ENCODE measurements at places on chromosomes 11 and 22.

DNA sequence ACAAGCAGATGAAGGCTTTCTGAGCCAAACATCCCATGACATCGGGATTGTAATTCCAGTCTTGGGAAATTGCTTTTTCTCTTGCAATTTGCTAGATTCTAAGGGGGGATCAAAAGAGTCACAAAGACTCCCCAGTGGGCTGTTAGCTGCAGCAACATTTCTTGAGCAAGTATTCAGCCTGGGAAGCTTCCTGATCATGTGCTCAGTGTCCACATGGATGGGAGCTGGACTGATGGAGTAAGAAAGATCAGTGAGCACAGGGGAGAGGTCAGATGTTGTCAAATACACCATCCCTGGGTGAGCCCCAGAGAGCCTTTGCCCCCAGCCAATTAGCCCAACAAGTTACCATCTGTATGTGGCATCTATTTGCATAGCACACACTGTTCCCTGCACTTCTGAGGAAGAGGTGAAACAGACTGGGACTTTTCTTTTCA is 10.2 kb upstream of the GRK3 start:
- DNase-seq, result no peak

- no peak for DNase-seq
These were observed 6.9 kb downstream of the PLET1 start for GRCh38 chr11:112253605-112254242.

DNA sequence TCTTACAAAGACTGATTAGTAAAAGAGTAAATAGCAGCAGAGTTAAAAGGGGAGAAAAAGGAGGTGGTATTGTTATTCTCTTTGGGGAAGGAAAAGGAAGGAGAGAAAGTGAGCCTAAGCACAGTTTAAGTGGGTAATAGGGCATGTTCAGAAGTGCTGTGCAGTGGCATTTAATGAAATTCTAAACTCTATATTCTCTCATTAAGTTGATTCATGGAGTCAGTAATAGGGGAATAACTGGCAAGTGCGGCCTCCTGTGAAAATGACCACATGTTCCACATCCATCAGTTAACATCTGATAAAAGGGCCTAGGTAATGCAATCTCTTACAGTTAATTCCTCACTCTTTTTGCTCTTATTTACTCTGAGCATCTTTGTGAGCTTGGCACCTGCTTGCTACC is 516.7 kb downstream of the JRKL start:
- no peak for DNase-seq

- no peak for DNase-seq
These were observed 1.5 kb downstream of the SLC7A4 start for GRCh38 chr22:21030621-21031544.

GRCh38 chr11:64501500-64502427 is 89.3 kb upstream of the SLC22A12 start:
- DNase-seq, result no peak

- DNase-seq, result no peak
These were observed 15.0 kb downstream of the KCNE3 start for GRCh38 chr11:74452366-74452765.

DNA sequence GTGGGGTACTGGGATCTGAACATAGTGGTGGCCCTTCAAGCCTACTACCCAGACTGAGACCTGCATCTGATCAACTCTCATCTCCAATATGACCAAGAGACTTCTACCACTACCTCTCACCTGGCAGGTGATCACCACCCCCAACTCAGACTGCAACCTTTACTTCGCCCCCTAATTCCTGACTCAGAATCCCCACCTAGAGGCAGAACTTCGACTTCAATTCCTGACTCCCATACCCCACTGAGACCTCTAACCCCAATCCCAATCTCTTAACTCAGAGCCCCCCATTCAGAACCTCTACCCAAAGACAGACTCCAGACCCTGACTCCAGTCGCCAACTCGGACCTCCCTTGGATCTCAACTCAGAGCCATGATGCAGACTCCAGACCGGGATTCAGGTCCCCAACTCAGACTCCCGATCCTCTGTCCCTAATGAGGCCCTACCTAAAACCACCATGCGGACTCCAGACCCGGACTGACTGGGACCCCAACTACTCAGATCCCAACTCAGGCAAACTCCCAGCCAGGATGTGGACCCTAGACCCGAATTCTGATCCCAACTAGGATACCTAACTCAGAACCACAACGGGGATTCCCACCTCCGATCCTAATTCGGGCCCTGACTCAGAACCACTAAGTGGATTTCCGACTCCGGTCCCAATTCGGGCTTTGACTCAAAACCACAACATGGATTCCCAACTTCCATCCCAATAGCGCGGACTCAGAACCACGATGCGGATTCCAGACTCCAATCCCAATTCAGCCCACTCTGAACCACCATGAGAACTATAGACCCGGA is 1.2 kb downstream of the KCNQ1OT1 start:
- DNase-seq, result peak; percentile 14

DNA sequence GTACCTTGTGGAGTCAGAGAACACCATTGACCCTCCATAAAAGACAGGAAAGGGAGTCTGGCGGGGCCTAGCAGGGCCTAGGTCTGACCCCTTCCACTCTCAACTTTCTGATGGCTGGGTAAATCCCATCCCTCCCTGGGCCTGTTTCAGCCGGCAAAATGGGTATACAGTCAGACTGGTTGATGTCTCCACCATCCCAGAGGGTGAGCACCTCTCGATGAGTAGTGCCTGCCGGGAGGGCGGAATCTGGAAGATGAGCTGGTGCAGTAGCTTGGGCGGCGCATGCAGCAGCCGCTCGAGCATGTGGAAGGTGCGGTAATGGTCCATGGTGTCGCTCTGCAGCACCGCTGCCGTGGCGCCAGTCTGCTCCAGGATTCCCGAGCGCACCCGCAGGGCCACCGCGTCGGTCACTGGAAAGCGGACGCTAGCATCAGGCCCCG is 528 bp downstream of the FIBP start:
- DNase-seq, result peak; percentile 85

DNA sequence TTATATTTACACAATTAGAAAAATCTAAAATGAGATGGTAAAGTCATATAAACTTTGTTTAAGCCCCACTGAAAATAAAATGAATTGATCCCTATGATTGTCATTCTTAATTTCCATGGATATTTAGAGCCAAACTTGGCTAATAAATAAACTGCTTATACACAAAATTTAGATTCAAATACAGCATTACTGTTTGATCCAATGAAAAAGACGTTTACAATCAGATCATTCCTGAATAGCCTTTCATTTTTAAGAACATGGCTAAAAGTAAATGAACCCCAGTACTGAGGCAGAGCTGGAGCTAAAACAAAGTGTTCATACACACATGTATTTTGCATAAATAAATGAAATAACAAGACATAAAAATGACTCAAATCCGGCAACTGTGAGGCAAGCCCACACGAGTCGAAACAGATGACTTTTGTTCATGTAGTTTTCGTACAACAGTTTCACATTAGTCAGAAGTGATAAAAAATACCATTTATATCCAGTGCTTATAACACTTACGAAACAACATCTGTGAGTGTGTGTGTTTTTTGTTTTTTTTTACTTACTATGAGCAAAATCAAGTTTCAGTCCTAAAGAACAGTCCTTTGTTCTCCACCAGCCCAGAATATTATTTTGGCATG is 386.5 kb downstream of the SOX6 start:
- no peak for DNase-seq

DNA sequence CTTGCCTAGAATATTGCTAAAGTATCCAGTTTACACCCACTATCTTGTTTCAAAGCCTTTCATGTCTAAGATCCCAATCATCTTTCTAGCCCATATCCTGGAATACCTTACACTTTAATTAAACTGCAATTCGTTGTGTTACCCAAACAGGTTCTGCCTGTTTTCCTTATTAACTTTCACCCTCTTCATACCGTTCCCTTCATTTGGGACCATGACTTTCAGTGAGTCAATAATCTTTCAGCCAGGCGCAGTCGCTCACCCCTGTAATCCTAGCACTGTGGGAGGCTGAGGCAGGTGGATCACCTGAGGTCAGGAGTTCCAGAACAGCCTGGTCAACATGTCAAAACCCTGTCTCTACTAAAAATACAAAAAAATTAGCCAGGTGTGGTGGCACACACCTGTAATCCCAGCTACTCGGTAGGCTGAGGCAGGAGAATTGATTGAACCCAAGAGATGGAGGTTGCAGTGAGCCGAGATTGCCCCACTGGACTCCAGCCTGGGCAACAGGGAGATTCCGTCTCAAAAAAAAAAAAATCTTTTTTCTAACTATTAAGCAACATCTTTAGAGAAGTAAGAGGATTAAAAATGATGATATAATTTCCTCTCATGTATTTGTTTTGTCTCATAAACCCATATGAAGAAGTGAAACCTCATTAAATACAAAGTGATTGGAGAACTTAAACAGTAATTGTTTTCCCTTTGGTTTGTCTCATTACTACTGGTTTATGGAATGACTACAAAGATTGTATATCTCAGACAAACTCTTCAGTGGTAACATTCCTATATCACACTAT is 20.7 kb downstream of the DMC1 start:
- DNase-seq, result no peak

GRCh38 chr11:60996381-60997138 is 25.1 kb downstream of the CD6 start:
- no peak for DNase-seq

DNA sequence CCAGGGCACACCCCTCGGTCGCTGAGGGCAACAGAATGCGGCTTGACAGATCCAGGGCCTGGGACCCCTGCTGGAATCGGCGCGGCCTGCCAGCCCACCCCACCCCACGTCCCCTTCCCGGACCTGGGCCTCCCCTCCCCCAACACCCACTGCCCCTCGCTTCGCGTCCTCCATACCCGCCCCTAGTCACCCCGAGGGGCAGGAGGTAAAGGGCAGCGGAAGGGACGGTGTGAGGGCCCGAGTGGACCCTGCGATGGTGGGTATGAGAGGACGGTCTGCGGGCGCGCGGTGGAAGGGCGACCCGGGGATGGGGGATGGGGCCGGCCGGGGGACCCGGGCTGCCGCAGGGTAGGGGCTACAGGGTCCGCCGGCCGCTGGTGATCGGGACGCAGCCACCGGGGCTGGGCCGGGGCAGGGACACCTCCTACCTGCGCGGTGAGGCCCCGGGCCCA is 311 bp downstream of the APBB1 start:
- no peak for DNase-seq

DNA sequence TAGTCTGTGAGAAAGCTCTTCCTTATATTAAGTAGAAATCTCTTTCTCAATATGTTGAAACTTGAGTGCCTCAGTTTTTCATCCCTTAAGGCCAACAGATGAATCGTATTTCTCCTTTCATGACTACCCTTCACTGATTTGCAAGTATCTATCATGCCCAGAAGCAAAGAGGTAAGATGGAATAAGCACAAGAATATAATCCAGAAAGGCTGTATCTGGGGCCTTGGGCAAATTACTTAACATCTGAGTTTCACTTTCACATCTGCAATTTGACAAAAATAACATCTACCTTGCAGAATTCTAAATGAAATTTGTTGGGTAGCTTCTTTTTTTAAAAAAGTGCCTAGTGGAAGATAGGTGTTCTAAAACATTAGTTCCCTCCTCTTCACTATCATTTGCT is 552.4 kb upstream of the ANO5 start:
- no peak for DNase-seq

DNA sequence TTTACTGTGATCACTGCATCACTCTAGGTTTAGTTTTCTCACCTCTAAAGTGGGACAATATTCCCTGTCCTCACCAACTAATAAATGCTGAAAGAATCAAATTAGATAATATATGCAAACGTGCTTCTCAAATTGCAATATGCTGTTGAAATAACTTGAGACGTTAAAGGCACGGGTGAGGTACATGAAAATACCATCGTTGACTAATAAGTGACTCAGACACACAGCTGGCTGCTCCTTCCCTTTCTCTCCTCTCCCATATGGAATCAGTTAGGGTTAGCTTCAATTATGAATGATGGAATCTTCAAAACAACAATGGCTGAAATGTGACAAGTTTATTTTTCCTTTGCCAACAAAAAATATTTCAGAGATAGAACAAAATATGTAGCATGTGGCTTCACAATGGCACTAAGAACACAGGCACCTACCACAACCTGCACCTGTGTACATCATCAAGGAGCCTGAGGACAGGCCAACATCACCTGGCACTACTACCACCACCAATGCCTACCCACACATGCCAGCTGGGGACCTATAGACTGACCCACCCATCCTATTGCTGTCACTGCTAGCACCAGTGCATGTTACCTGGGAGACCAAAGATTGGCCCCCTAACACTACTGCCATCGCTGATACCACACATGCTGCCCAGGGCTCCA is 13.7 kb downstream of the GDPD4 start:
- DNase-seq, result peak; percentile 72

DNA sequence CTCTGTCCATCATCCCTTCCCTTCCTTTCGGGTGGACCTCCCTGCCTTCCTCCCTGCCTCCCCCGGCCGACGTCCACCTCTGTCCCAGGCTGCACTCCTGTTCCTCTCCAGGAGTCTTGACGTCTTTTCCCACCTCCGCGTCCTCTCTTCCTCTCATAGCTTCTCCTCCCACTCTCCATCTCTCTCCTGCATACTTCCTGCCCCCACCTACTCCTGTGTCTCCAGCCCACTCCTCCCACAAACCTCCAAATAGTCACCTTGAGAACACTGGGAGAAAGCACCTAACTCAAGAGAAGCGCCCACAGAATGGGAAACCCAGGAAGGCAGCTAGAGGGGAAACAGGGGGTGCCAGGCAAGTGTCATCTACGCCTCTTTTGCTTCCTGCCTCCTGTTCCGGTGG is 60.8 kb downstream of the PDE2A start:
- DNase-seq, result no peak

DNA sequence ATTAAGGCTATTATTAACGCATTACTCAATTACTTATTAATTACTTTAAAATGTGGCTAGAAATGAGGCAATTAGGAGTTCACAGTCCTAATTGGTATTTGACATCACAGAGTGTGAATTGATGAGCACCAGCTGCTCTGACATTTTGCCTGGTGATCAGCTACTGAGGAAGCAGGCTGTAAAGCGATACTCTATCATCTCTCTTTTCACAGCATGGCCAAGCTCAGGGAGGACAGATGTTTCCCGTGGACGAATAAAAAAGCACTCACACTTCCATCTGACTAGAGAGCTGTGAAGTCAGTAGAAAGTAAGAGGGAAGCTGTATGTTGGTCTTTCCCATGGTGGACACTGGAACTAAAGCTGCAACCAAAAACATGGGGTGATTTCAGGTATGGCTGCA is 29.1 kb upstream of the SYT9 start:
- DNase-seq, result no peak

GRCh38 chr22:44057401-44057987 is 33.4 kb downstream of the PARVB start:
- DNase-seq, result no peak

DNA sequence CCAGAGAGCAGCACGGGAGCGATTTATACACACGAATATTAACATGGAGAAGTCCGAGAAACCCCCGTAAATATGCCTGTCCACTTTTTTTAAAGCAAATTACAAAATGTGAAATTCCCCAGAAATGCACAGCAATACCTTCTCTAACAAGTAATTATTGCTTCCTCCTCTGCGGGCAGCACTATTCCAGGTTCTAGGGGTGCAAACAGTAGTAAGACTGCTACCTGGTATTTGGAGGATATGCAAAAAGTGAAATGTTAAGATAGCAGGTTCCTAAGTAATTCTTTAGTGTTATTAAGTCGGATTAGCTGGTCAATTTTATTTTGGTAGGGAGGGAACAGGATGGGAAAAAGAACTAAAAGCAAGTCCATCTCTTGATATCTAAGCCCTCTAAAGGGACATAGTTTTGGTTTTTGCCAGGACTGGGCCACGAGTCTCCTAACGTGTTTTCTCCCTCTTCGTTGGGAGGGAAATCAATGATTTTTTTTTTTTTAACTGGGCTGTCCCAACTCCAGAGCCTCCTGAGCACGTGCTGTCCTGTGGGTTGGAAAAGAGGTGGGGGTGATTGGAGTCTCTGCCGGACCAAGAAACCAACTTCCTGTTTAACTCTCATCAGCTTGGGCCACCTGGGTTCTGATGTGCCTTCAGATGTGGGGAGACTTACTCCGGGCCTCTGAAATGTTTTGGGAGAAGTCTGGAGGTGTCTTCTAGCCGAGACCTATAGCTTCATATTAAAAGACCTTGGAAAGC is 1.7 kb upstream of the XBP1 start:
- DNase-seq, result no peak
